ENCODE measurements at places on chromosomes 4 and X.

DNA sequence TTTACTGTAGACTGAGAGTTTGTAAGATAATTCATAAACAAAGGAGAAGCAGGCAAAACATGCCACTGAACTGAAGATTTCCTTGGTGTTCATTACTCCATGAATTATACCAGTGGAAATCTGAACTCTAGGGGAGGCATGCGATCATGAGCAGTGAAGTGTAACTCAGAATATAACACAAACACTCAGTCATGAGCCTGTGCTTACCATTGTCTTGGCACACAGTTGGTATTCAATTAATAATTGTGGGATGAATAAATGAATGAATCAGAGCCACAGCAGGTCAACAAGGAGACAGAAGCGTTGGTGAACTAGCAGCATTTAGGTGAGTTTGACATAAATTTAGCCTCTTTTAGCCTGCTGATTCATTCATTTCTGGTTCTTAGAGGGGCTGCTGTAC is 263.5 kb upstream of the DKK2 start:
- no peak for DNase-seq

- peak; percentile 15 for DNase-seq
Measured at GRCh38 chrX:100748108-100748507, 16.2 kb upstream of the SYTL4 start.

DNA sequence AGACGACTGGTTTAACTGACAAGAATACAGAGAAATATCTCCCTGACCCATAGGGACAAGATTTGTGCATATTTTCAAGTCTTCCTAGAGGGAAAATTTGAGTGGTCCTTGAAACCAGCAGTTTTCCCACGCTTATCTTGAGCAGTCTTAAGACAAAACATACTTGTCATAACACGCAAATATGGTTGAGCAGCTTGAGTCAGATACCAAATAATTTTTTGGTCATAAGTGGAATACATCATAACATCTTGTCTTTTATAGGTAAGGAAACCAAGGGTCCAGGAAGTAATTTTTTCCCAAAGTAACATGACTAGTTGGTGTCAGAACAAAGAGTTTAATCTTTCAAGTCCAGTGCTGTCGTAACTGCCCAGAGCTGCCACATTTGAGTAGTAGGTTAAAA is 50.5 kb downstream of the MOSPD2 start:
- no peak for DNase-seq

DNA sequence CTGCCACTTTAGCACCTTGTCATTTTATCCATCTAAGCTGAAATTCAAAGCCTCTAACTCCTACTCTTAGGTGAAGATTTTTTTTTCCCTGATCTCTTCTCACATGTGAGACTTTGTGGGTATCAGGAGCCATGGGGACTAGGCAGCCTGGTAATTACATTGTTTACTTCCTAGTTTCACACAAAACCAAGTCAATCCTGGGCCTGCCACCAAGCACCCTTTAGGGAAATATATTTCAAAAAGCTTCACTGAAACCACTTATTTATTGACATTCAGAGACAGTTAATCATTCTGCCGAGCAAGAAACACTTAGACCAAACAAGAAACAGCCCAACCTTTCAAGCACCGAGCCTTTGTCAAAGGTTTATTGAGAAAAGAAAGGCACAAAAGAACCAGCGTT is 200.0 kb downstream of the RELL1 start:
- DNase-seq, result no peak

GRCh38 chrX:72021975-72022374 is 109.7 kb downstream of the RTL5 start:
- DNase-seq, result no peak

DNA sequence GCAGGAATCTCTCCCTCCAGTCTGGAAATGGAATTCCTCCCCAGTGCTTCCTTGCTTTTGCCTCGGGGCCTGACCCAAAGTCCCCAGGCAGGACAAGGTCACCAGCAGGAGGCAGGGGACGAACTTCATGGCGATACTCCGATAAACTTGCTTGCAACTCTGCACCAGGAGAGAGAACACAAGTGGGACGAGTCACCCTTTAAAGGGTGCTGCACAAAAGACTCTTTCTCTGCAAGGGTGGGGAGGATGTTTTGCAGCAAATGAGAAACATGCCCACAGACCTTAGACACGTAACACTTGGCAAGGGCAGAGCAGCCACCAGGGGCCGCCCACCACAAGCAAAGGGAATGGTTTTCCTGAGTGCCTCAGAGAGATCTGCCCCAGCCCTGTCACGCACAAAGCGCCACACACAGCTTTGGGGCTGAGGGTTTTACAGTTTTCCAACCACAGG is at the start of gene FGFBP2:
Gene FGFBP2 (minus strand): TSS at position 175 of the 451 bp plus-strand sequence. CDS start 46 bp downstream, at position 129.
- DNase-seq, result peak; percentile 39

DNA sequence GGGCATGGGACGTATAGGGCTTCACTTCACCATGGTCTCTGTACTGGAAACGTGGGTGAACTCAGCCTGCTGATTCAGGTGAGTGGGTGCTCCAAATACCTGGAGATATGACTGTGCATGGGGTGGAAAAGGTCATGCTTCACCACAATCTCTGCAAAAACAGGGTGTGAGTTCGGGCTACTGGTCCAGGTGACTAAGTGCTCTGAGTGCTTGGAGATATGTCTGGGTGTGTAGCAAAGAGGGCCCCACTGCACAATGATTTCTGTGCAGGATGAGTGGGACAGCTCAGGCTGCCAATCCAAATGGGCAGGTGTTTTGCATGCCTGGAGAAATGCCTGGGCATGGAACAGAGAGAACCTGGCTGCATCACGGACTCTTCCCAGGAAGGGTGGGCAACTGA is 11.2 kb upstream of the CPXCR1 start:
- DNase-seq, result no peak

GRCh38 chr4:77833126-77833724 is 14.1 kb upstream of the CNOT6L start:
- DNase-seq, result no peak
